Uterine smooth muscle cell (primary cell): ENCODE measurements at places on chromosomes 13 and 19. TPM values are rescaled to one million over a fixed set of nuclear protein-coding genes. Genes with fewer than 3 reads are reported as not detected.

Gene PLK5
- not detected in 2 replicates for total RNA-seq

Gene NDUFA11
- 253 and 291 TPM in 2 replicates for total RNA-seq

Gene PEAK3
- total RNA-seq: not detected in 2 replicates

Gene STOML3
- total RNA-seq: not detected in 2 replicates

Gene VMAC
- total RNA-seq: 3.5 and 8.0 TPM in 2 replicates

Gene METTL21C
- total RNA-seq: not detected in 2 replicates

Gene MZT1
- 14.9 and 33.3 TPM in 2 replicates for total RNA-seq
